ENCODE measurements at places on chromosomes 4 and X.

DNA sequence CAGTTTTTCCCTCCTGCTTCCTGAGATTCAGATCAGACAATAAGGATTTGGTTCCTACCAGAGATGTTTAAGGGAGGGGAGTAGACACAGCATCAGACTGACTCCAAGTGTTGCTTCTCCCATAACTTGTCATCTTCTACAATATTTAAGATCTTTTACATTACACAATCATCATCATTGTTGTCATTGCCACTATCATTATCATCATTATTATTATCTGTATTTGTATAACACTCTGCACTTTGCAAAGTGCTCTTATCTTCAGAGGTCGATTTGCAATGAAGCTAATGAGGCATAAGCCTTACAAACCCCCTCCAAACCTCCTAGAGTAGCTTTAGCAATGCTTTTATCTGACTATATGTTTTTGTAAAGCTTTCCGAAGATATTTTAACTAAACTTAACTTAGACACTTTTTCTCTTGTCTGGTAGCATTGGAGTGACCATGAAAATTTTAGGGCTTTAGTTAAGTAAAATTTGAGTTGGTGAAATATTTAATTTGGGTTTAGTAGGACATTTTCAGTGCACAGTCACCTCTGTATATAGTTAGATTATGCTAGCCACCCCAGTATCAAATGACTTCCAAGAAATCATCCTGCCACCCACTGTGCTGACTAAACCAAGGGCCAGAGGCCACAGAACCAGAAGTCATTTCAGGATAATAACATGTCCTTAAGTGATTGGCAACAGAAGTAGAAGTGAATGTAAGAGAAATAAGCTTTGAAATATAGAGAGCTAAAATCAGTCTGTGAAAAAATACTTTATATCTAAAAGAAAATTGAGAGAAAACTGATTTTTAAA lies 124.2 kb upstream of the NRK start:
- DNase-seq, result no peak

DNA sequence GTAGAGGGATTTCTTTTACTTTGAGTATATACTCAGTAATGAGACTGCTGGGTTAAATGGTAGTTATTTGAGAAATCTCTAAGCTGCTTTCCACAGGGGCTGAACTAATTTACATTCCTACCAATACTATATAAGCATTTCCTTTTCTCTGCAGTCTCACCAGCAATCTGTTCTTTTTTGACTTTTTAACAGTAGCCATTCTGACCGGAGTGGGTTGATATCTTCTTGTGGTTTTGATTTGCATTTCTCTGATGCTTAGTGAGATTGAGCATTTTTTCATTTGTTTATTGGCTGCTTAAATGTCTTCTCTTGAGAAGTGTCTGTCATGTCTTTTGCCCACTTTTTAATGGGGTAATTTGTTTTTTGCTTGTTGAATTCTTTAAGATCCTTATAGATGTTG lies 43.3 kb downstream of the SPCS3 start:
- no peak for DNase-seq

DNA sequence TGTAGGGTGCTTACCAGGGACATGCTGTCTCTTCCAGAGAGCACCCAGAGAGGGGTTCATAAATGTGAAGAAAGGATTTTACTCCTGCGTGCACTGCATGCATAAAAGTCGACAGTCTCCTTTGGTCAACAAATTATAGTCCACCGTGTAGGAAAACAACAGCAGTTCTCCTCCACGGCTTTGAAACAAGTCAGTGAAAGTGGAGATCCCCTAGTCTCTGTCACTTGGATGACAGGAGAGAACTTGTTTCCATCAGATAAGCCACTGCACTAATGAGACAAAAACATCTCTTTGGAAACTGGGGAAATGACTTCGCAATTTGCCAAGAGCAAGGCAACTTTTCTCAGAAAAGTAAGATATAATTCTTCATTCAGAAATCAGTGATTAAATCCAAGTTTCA lies 9.7 kb downstream of the UNC5C start:
- DNase-seq, result no peak

- DNase-seq, result no peak
Measured at GRCh38 chr4:61231421-61231820, 31.3 kb downstream of the ADGRL3 start.

DNA sequence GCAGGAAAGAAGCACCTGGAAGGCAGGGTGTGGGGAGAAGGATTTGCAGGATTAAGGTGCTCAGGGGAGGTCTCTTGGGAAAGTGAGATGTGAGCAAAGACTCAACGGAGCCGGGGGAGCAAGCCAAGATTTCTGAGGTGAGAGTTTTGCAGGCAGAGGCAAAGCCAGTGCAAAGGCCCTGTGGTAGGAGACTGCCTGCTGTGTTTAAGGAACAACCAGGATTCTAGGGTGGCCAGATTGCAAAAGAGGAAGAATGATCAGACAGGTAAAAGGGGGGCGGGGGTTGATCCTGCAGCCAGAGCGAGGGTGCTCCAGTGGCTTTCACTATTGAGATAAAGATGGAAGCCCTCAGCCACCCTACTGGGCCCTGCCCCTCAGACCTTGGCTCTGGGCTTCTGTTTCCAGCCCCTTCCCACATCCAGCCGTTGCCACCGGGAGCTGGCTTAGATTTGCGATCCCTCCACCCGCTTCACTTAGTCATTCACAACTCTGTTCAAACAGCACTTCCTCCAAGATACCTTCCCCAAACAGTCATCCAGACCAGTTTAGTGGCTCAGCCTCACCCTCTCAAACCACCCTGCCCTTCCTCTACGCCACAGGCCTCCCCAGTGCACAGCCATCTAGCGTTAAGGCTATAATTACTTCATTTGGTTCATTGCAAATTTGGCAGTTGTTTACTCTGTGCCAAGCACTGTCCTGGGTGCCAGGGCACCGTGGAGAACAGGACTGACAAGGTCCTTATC lies 23.3 kb upstream of the BCOR start:
- DNase-seq, result no peak

DNA sequence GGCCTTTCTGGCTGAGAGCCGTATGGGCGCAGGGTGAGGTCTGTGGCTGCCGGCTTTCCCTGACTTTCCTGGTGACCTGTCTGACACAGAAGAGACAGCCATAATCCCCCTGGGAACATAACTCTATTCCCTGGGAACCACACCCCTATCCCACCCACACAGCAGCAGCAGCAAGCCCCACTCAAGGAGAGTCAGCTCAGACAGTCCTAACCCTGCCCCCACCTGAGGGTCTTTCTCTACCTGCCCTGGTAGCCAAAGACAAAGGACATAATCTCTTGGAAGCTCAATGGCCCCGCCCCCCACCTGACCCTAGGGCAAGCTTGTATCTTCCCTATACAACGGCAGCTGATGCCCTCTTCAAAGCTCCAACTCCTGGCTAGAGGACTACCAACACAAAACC lies 74.6 kb downstream of the PABPC4L start:
- no peak for DNase-seq

DNA sequence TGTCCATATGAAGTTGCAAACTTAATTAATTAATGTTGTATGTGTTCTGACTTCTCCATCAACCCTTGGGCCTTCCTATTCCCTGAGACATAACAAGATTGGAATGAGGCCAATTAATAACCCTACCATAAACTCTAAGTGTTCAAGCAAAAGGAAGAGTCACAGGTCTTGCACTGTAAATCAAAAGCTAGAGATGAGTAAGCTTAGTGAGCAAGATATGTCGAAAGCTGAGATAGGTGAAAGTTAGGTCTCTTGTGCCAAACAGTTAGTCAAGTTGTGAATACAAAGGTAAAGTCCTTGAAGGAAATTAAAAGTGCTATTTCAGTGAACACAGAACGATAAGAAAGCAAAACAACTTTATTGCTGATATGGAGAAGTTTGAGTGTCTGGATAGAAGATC lies 58.2 kb upstream of the GPRIN3 start:
- no peak for DNase-seq

GRCh38 chrX:129490330-129490729 lies 33.0 kb downstream of the SMARCA1 start:
- DNase-seq, result no peak

- no peak for DNase-seq
Measured at GRCh38 chrX:72247206-72247942, 8.5 kb upstream of the ERCC6L start.

GRCh38 chr4:168309781-168310180 lies 8.8 kb downstream of the DDX60 start:
- no peak for DNase-seq

- DNase-seq, result no peak
Measured at GRCh38 chr4:20172070-20172760, 79.5 kb upstream of the SLIT2 start.

- DNase-seq, result no peak
Measured at GRCh38 chr4:163462556-163462955, 11.0 kb downstream of the TKTL2 start.

- no peak for DNase-seq
Measured at GRCh38 chrX:20412871-20413486, 146.3 kb upstream of the RPS6KA3 start.

- peak; percentile 38 for DNase-seq
Measured at GRCh38 chr4:38948551-38948950, 80.9 kb downstream of the FAM114A1 start.

DNA sequence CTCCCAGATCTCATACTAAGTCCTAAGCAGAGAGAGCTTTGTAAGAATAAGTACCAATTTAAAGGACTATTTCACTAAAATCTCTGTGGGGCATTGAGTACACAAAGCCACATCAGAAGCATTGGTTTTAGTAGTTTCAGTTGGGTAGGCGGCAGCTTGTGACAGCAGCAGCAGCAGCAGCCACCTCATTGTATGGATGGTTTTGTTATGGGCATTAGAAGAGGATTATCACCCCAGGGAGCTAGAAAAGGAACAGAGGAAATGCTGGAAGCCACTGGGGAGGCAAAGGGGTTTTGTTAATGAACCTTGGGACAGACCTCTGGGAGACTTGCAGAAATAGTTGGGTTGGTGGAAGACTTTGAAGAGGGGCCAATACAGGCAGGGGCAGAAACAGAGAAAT lies 93.9 kb upstream of the FRMPD3 start:
- no peak for DNase-seq

DNA sequence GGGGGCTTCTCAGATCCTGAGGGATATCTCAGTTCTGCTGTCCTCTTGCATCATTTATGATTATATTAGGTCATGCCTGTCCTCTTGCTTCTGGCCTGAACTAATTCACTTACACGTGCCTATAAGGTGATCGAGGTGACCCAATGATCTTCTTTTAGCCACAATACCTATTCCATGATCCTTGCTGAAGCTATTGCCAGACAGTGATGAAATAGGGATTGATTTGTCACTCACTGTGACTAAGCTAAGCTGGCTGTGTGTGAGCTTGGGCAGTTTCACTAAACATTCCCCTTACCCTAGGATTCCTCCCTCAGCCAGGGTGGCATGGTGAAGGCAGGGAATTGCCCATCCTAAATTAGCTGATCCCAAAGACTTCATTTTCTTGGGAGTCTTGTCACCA lies 19.0 kb downstream of the HADH start:
- DNase-seq, result no peak

GRCh38 chr4:106247600-106247999 lies 68.4 kb downstream of the TBCK start:
- no peak for DNase-seq

Measured in HFF-Myc (cell line).